ENCODE measurements at places on chromosomes 16 and 17.

DNA sequence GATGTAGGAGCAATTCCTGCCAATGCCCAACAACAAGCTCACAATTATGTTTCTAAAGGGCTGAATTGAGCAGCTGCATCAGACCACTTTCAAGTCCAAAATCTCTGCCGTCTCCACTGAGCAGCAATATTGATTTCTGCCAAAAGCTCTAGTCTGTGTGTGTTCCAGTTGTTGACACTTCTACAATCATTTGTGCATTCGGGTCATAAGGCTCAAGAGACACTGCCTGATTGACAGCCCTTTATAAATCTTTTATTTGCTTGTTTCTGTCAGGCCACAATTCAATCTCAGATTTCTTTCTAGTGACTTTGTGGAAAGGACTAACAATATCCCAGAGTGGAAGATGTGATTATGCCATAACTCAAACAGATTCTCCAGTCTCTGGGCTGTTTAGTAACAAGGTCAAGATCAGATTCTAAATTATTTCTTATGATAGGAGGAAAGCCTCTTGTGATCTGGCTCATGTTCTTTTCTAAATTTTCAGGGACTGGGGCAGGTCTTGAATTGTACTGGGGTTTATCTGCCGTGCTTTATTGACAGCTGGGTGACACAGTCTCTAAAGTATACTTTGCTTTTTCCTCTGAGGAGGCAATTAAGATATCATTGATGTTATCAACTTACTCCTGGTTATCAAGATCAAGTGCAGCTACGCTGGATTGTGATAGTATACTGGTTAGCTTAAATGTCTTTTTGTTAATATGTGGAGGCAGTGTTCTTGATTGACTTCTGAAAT is 377.1 kb downstream of the CNTNAP4 start:
- DNase-seq, result no peak

DNA sequence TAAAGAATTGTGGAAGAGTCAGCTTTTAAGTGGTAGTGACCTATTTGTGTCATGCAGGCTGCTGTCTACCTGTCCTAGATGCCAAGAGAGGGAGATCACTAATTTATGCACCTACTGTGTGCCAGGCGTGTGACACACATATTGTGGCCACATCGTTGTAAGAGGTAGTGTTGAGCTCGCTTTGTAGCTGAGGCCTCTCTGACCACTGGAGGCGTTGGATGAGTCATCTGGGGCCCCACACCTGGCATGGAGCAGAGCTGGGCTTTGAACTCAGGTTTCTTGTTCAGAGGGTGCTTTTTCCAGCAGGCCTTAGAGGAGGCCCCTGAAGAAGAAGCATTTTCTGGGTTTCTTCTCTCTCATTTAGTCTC is 52.3 kb upstream of the LGALS9 start:
- DNase-seq, result no peak

- no peak for DNase-seq
These were observed 133.3 kb downstream of the ABCC12 start for GRCh38 chr16:48022496-48022895.

GRCh38 chr17:57468932-57469775 is 212.8 kb downstream of the MSI2 start:
- no peak for DNase-seq

DNA sequence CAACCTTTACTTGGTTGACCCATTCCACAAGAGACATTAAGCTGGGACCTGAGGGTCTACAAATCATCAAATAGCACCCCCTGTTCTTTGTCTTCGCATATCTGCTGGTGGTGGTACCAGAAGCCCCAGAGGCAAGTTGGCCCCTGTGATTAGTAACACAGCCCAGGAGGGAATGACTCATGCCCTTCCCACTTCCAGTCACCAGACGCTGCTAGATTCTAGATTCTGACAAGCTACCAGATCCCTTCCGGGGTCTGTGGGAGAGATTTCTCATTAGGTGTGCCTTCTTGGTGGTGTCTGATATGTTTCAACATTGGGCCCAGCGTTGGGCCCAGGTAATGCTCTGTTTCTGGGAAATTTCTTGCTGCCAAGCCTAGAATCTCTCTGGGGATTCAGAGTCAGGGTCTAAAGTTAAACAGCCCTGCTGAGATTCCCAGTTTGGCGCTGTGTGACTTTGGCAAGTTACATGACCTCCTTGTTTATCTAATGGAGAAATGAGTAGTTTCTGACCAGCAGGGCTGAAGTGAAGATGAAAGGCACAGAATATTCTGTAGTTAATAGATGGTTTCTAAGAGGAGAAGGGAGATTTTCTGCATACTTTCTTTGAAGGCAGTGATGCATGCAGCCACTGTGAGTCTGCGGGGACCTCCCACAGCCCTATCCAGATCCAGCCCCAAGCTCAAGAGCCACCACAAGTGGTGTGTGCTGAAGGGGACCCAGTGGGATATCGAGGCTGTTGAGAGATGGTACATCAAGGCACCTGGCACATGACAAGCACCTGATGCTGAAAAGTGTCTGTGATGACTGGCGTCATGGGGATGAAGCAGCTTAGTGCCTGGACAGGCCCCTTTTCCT is 3.9 kb downstream of the TRPV2 start:
- DNase-seq, result no peak

GRCh38 chr16:48062681-48063080 is 93.1 kb downstream of the ABCC12 start:
- DNase-seq, result no peak

- no peak for DNase-seq
These were observed 225.0 kb upstream of the SALL1 start for GRCh38 chr16:51376080-51376479.

- DNase-seq, result no peak
These were observed 7.6 kb upstream of the HNF1B start for GRCh38 chr17:37752482-37752881.

DNA sequence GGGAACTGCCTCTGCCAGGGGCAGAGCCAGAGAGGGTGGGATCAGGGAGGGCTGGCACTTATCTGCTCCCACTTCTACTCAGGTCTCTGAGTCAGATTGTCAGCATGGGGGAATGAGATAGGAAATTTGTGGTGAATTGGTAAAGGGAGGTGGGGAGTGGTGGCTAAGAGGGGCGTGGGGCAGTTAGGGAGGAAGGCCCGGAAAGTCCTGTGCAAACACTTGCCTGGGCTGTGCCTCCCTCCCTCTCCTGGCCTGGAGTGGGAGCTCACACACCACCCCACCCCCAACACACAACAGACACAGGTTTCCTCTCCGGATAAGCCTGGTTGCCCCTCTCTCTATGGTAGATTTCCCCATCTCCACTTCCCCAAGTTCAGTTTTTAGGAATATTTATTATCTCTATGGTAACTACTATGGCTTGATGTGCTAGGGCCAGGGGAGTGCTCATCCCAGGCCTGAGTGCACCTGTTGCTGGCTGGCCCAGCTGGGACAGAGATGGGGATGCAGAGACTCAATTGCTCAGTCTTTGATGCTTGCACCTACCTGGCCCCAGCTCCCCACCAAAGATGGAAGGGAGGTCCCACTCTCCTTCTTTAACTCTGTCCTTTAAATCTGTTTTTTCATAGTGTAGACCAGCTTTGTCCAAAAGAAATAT is 2.7 kb downstream of the SPNS2 start:
- no peak for DNase-seq

DNA sequence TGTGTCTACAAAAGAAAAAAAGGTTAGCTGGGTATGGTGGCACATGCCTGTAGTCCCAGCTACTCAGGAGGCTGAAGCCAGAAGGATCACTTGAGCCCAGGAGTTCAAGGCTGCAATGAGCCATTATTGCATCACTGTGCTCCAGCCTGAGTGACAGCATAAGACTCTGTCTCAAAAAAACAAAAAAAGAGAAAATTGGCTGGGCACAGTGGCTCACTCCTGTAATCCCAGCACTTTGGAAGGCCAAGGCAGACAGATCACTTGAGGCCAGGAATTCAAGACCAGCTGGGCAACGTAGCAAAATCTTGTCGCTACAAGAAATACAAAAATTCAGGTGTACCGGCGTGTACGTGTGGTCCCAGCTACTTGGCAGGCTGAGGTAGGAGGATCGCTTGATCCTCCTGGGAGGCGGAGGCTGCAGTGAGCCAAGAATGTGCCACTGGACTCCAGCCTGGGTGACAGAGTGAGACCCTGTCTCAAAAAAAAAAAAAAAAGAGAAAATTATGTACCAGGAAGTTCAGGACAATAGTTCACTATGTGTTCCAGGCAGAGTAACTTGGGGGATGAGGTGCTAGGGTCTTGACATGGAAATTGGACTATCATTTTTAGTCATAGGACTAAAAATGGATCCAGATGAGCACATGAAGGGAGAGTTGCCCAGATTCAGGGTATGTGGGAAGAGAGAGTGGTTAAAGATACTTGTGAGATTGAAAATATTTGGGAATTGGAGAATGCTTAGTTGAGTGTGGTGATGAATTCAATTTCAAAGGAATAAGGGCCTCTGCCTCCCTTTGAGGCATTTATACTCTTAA is 11.0 kb downstream of the ALDH3A2 start:
- DNase-seq, result no peak

- DNase-seq, result no peak
These were observed 1.2 kb downstream of the JPT1 start for GRCh38 chr17:75152922-75153779.

- DNase-seq, result no peak
These were observed 15.7 kb downstream of the FAM117A start for GRCh38 chr17:49748223-49748622.

DNA sequence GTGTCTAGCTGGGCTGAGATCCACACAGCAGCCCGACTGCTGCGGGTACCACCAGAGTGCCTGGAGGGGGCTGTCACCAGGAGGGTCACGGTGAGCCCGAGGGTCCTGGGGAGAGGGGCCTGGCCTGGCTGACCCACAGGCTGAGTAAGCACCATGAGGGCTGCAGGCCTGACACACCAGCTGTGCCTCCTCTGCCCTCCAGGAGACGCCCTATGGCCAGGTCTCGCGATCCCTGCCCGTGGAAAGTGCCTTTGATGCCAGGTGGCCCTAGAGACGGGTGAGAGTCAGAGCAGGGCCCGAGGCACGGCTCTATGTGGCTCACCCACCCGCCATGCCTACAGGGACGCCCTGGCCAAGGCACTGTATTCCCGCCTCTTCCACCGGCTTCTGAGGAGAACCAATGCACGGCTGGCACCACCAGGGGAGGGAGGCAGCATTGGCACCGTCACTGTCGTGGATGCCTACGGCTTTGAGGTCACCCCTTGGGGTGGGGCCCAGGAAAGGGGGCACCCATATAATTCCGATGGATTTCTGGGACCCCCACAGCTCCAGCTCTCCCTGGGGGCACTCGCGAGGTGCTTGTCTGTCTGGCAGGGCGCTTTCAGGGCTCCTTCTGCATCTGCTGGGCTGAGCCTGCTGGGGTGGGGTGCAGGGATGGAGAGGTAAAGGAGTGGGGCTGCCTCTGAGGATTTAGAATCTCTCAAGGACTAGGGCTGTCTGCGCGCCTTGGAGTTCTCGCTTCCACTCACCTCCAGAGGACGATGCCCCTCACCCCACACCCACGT is 7.1 kb downstream of the MYO15B start:
- no peak for DNase-seq

DNA sequence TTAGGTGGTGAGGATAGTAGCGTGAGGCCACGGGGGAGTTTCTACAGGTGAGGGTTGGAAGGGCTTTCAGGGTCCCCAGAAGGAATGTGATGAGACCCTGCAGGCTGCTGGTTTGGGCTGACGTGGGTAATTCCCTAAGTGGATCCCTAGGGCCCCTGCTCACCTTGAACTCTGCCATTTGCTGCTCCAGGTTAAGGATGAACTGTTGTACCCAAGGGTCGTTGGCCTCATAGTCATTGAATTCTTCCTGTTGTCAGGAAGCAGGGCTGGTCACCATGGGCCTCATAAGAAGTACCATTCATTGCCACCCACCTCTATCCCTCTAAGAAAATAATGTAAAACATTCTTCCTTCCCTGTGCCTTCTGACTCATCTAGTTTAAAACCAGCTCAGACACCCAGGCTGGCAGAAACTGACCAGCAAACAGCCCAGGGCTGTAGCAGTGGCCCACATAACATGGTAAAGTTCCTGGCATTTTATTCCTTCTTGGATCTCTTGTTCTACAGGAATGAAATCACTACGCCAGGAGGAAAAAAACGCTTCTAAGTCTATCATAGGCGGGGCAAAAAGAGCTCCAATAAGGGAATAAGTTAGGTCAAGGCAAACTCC is 27.6 kb downstream of the FCSK start:
- DNase-seq, result no peak

GRCh38 chr17:78853926-78854394 is 13.3 kb upstream of the USP36 start:
- no peak for DNase-seq

GRCh38 chr17:77019893-77020379 is 120.8 kb upstream of the SEC14L1 start:
- DNase-seq, result no peak

- DNase-seq, result no peak
These were observed 9.3 kb downstream of the HEXIM2 start for GRCh38 chr17:45170931-45171337.
